ENCODE measurements at places on chromosomes 4 and X.

DNA sequence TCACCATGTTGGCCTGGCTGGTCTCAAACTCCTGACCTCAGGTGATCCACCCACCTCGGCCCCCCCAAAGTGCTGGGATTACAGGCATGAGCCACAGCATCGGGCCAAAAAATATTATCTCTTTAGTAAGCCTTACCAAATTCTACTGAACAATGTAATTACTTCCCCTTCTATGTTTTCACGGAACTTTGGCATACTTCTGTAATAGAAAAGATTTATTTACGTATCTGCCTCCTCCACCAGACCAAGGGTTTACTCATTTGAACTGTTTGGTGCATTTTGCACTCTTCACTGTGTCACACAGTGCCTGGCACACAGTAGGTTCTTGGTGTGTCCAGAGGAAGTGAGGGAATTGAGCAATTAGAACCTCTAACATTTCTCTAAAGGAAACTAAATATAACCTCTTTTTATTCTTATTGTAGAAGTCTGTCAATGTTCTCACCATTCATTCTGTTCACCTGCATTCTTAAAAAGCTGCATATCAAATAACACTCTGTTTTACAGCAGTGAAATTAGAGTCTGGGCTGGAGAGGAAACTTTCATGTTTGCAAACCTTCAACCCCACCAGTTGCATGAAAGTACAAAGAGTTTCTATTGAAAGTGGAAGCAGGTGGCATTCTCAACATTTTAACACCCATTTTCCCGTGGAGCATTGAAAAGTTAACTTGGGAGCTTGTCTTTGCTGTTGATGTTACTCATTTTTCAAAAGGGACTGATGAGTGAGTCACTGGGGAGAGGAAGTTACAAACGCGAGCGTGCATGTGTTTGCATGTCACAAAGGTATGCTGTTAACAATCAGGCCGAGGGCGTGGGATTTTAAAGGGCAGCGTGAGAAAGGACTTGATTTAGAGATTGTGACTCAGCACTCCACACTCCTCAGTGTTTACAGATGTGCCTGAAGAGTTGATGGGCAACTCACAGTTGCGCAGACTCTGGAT is 314.1 kb downstream of the STK32B start:
- H3K36me3 ChIP-seq, result no peaks in the 10 kb centered on the region
- H3K4me1 ChIP-seq, result no peaks in the 10 kb centered on the region
- no peaks in the 10 kb centered on the region for H3K27me3 ChIP-seq
- DNase-seq, result no peak
- no peak overlapping the region for H3K4me3 ChIP-seq

DNA sequence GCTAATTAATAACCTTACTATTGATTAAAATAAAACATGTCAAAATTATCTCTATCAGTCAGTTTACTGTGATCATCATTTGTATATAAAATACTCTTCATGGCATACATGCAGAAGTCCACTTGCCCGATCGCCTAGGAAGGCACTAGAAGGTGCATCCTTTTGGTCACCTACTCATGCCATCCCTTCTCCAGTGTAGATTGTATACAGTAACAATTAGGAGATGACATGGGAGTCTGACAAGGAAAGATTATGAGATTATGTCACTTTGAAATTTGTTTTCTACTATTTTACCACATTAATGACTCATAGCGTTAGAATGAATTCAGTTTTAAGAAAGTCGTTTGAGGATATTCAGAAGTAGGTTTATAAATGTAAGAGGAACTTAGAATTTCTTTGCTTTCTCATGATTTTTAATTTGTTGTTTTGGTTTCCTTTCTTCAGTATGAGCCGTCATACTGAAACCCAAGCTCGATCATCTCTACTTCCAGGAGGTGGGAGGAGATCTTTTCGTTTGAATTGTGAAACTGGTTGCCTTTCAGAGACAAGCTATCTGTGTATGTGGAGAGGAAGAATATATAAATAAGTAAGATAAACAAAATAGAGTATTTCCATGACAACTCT is 51.1 kb upstream of the UNC5C start:
- H3K4me1 ChIP-seq, result no peaks in the 10 kb centered on the region
- no peaks in the 10 kb centered on the region for H3K27me3 ChIP-seq
- no peaks in the 10 kb centered on the region for H3K36me3 ChIP-seq
- H3K27ac ChIP-seq, result no peak overlapping the region
- no peak for DNase-seq

DNA sequence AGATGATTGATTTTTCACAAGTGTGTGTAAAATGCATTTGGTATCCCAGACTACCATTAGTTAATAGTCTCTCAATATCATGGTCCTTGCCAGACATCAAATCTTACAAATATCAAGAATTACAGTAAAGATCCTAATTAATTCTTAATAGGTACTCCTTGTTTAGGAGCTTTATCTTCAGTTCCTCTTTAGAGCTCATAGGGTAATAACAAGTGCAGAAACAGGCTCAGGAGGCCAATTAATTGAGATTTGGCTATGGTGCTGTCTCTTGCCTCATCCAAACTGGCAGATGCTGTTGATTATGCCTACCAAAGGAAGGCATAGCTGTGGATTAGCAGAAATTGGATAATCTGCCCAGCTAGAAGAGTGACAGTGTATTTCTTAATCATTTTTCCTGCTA is 6.9 kb downstream of the MTMR1 start:
- H3K27ac ChIP-seq, result no peak overlapping the region
- H3K4me3 ChIP-seq, result no peak overlapping the region

DNA sequence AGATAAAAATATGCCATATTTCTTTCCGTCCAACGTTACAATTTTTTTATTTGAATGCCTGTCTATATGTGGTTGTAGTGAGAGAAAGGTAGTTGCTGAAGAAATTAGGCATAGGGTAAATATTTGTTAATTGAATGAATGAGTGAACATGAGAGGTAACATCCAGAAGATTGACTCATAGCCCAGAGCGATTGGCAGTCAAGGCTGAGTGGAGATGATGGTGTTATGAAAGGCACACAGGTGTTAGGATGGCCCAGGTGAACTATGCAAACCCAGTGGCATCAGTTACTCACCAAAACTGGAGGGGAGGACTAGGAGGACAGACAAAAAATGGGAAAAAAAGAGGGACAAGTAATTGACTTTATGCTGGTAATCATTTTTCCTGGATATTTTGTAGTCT is 31.7 kb upstream of the SPRY1 start:
- no peaks in the 10 kb centered on the region for H3K4me1 ChIP-seq
- H3K36me3 ChIP-seq, result no peaks in the 10 kb centered on the region
- no peak overlapping the region for H3K27ac ChIP-seq
- no peak for DNase-seq

DNA sequence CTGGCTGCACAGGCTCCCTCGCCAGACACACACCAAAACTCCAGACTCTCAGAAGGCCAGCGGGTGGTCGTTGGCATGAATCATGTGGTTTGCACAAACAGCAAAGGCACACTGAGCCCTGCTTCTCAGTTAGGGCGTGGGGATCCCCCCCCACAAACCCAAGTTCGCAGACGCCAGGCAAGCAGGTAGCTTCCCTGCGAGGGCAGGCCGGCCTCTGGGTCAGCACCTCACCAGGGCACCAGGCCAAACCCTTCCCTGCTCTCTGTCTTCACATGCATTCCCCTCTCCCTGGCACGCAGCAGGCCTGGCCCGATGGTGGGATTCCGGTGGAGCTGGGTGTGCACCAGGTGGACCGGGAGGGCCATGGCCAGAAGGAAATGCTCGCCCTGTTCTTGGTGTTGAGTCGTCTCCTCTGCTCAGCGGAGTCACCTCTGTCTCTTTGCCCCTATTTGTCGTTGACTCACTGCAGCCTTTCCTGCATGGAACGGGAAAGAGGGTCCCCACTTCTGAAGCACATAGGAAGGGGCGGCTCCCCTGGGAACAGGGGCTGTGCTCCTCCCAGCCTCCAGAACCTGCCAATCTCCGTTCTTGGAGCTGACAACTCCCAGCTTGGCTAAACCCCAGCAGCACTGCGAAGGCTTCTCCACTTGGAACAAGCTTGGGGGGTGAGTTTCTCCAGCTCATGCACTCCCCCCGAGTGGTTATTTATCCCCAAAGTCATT is 51.4 kb downstream of the SORCS2 start:
- DNase-seq, result no peak
- no peaks in the 10 kb centered on the region for H3K36me3 ChIP-seq
- H3K4me1 ChIP-seq, result no peaks in the 10 kb centered on the region
- H3K4me3 ChIP-seq, result no peak overlapping the region
- H3K27me3 ChIP-seq, result no peaks in the 10 kb centered on the region

GRCh38 chrX:2626750-2627149 is 64.3 kb upstream of the CD99 start:
- peaks cover 46% of the 10 kb centered on the region for H3K36me3 ChIP-seq
- H3K4me1 ChIP-seq, result no peaks in the 10 kb centered on the region
- H3K27me3 ChIP-seq, result no peaks in the 10 kb centered on the region

DNA sequence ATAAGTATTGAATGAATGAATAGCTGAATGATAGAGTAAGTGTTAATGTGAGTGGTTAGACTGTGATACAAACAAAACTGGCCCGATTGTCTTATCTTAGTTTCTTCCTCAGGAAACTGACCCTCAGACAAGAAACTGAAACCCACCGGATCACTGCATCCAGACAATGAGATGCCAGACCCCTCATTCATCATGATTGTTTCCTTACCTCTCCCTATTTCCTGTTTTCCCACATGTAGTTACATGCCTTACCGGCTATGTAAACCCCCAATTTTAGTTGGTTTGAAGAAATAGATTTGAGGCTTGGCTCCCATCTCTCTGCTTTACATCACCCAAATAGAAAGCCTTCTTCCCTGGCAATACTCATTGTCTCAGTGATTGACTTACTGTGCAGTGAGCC is 218.9 kb upstream of the PPP1R2C start:
- no peak overlapping the region for H3K4me3 ChIP-seq
- H3K27me3 ChIP-seq, result no peaks in the 10 kb centered on the region
- H3K36me3 ChIP-seq, result no peaks in the 10 kb centered on the region
- no peaks in the 10 kb centered on the region for H3K4me1 ChIP-seq
- H3K27ac ChIP-seq, result no peak overlapping the region

- no peak overlapping the region for H3K27ac ChIP-seq
- H3K27me3 ChIP-seq, result no peaks in the 10 kb centered on the region
- no peaks in the 10 kb centered on the region for H3K36me3 ChIP-seq
- no peak overlapping the region for H3K4me3 ChIP-seq
- H3K4me1 ChIP-seq, result peaks cover 4% of the 10 kb centered on the region
- no peak for DNase-seq
These were observed 39.2 kb downstream of the MTHFD2L start for GRCh38 chr4:74197080-74197479.

GRCh38 chr4:168524006-168524405 is 27.2 kb downstream of the PALLD start:
- no peak for DNase-seq
- no peak overlapping the region for H3K4me3 ChIP-seq
- H3K36me3 ChIP-seq, result no peaks in the 10 kb centered on the region

GRCh38 chr4:61938250-61938846 is 738.2 kb downstream of the ADGRL3 start:
- no peaks in the 10 kb centered on the region for H3K36me3 ChIP-seq
- H3K27me3 ChIP-seq, result no peaks in the 10 kb centered on the region
- H3K4me3 ChIP-seq, result no peak overlapping the region
- no peaks in the 10 kb centered on the region for H3K4me1 ChIP-seq
- no peak overlapping the region for H3K27ac ChIP-seq

GRCh38 chrX:154599531-154599930 is 14.6 kb downstream of the CTAG1A start:
- no peak overlapping the region for H3K4me3 ChIP-seq
- no peak overlapping the region for H3K27ac ChIP-seq
- no peaks in the 10 kb centered on the region for H3K27me3 ChIP-seq
- H3K36me3 ChIP-seq, result no peaks in the 10 kb centered on the region

DNA sequence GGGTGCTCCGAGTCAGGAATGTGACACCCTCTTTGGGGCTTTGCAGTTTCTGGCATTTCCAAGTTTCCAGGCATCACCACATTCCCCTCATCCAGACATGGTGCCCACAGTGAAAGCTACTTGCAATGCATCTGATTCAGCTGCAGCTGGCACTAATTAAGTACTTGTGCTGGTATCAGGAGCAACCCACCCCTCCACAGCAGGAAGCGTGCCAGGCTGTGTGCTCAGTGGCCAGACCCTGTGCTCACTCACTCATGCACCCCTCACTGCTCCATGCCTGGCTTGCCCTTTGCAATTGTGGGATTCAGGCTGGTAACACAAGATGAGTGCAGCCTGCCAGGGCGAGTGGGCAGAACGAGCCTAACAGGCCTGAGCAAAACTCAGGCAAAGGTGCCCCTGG is 271.2 kb downstream of the EPHA5 start:
- no peak for DNase-seq
- no peak overlapping the region for H3K27ac ChIP-seq
- H3K27me3 ChIP-seq, result no peaks in the 10 kb centered on the region
- H3K4me3 ChIP-seq, result no peak overlapping the region

DNA sequence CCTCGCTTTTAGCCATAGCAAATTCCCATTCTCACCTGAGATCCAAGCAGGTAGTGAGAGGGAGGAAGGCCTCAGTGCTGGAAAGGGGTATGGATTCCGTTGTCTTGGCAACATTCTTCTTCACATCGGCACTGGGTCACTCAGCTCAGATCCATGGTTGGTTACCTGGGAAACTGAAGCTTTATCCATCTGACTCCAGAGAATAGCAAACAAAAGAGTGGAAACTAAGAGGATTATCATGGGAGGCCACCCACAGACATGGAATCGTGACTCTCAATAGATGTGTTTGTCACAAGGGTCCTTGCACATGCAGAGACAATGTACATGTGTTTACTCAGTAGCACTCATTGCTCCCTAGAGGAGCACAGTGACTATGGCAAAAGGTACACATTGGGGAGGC is 81.0 kb downstream of the MAGED4 start:
- no peak for DNase-seq
- H3K27me3 ChIP-seq, result no peaks in the 10 kb centered on the region
- H3K4me3 ChIP-seq, result no peak overlapping the region
- no peaks in the 10 kb centered on the region for H3K4me1 ChIP-seq

- no peak overlapping the region for H3K4me3 ChIP-seq
- H3K4me1 ChIP-seq, result no peaks in the 10 kb centered on the region
- DNase-seq, result no peak
- no peak overlapping the region for H3K27ac ChIP-seq
These were observed 121.0 kb upstream of the ARSJ start for GRCh38 chr4:114100288-114101031.

DNA sequence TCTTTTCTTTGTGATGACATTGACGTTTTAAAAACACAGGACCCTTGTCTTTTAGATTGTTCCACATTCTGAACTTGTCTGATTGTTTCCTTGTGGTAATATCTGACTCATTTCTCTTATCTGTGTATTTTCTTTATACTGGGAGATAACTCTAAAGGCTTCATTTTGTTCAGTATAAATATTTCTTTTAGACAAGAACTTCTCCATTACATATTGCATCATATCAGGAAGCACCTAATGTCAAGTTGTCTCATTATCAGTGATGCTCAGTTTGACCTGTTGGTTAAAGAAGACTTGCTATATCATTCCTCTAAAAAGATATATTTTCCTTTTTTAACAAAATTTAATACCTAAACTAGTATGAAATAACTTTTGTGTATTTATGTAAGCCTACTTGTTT is 152.3 kb upstream of the BMP3 start:
- H3K4me1 ChIP-seq, result no peaks in the 10 kb centered on the region
- no peaks in the 10 kb centered on the region for H3K36me3 ChIP-seq
- no peak overlapping the region for H3K4me3 ChIP-seq
- no peak for DNase-seq

Measured in lower lobe of right lung (tissue), 2 donors.